ENCODE measurements at places on chromosomes 1 and 21. TPM values are rescaled to one million over a fixed set of nuclear protein-coding genes. Genes with fewer than 3 reads are reported as not detected.

ESPN gene
- 8.5 TPM for total RNA-seq

CHML gene
- total RNA-seq, result 19.3 TPM

PRR9 gene
- total RNA-seq, result not detected

FCRL4 gene
- not detected for total RNA-seq

CDC20 gene
- total RNA-seq, result 215 TPM

SELENBP1 gene
- 5.9 TPM for total RNA-seq

RUNX3 gene
- 0.10 TPM for total RNA-seq
